ENCODE measurements at places on chromosomes 13 and 19. TPM values are rescaled to one million over a fixed set of nuclear protein-coding genes. Genes with fewer than 3 reads are reported as not detected.

The CEACAM8 gene
- not detected for total RNA-seq

The GFY gene
- not detected for total RNA-seq

The CASP14 gene
- total RNA-seq = not detected

The ELSPBP1 gene
- not detected for total RNA-seq

The ETHE1 gene
- total RNA-seq = 41.7 TPM

The CEACAM6 gene
- not detected for total RNA-seq

The SYNGR4 gene
- total RNA-seq = 0.45 TPM

The IL4I1 gene
- total RNA-seq = 15.1 TPM

The USP12 gene
- total RNA-seq = 78.6 TPM

The ZNF296 gene
- total RNA-seq = 5.5 TPM

The LMTK3 gene
- 0.40 TPM for total RNA-seq

The FLT3 gene
- total RNA-seq = not detected

The CYP4F12 gene
- not detected for total RNA-seq

The ZNF154 gene
- total RNA-seq = 0.81 TPM

The PSG6 gene
- not detected for total RNA-seq

The ZNF497 gene
- total RNA-seq = 0.52 TPM

The ZDHHC20 gene
- 46.0 TPM for total RNA-seq

The CEACAM5 gene
- not detected for total RNA-seq

The FLT1 gene
- total RNA-seq = 1.3 TPM

The KCNRG gene
- 0.67 TPM for total RNA-seq

The FAM216B gene
- total RNA-seq = not detected

The DACH1 gene
- total RNA-seq = 0.42 TPM

The KL gene
- total RNA-seq = not detected

The FGF22 gene
- total RNA-seq = not detected

The MAP3K10 gene
- total RNA-seq = 28.4 TPM

The GMIP gene
- total RNA-seq = 112 TPM

The GPR183 gene
- 10.2 TPM for total RNA-seq

The S1PR4 gene
- total RNA-seq = 47.0 TPM

The PRX gene
- total RNA-seq = 0.78 TPM

The ZSWIM4 gene
- total RNA-seq = 8.3 TPM

The ZNF442 gene
- total RNA-seq = 0.47 TPM

The EBI3 gene
- 32.4 TPM for total RNA-seq

The DIAPH3 gene
- 8.1 TPM for total RNA-seq

The CD22 gene
- 1.1 TPM for total RNA-seq

The SNAPC2 gene
- 48.6 TPM for total RNA-seq

The GSX1 gene
- not detected for total RNA-seq

The GGN gene
- total RNA-seq = 0.24 TPM

The BCKDHA gene
- 13.7 TPM for total RNA-seq

Measured in natural killer cell treated with Interleukin-12 subunit alpha and Interleukin-12 subunit beta and Interleukin-15 and Interleukin-18, amount 100 ng/mL, for 72 hours (primary cell).